ENCODE measurements at places on chromosomes 5 and 9.

- DNase-seq = peak; percentile 70
Observed at GRCh38 chr5:173327084-173327947, 898 bp downstream of the STC2 start.

- peak; percentile 82 for DNase-seq
Observed at GRCh38 chr5:92337772-92338234, 954.7 kb upstream of the ARRDC3 start.

GRCh38 chr5:111967463-111967862, 210.5 kb upstream of the NREP start:
- DNase-seq = no peak

GRCh38 chr9:79501546-79501945, 70.2 kb upstream of the TLE4 start:
- no peak for DNase-seq

- peak; percentile 48 for DNase-seq
Observed at GRCh38 chr5:112757468-112758208, 20.0 kb downstream of the APC start.
